Sciatic nerve (tissue), 2 donors: ENCODE measurements at places on chromosomes 16 and 17. TPM values are rescaled to one million over a fixed set of nuclear protein-coding genes. Genes with fewer than 3 reads are reported as not detected.

ADAM11 gene
- 0.53 TPM for total RNA-seq

IGFBP4 gene
- total RNA-seq = 680 TPM

TBC1D3B gene
- total RNA-seq = 8.9 TPM

NPTX1 gene
- total RNA-seq = 0.53 TPM
